Effector memory CD8-positive, alpha-beta T cell (primary cell): ENCODE measurements at places on chromosomes 12 and 14.
A peak's percentile ranks its signal among the peaks of the same experiment; 100 is the strongest.

DNA sequence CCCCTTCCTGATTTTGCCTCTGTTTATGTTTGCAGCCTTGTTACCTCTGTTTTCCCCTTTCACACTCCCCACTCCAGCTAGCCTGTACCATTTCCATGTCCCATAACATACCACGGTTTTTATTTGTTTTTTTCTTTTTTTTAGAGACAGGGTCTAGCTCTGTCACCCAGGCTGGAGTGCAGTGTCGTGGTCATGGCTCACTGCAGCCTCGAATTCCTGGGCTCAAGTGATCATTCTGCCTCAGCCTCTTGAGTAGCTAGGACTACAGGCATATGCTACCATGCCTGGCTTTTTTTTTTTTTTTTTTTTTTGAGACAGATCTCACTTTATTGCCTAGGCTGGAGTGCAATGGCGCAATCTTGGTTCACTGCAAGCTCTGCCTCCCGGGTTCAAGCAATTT, 18.4 kb upstream of the SAMD4A start:
- no peaks in the 10 kb centered on the region for H3K36me3 ChIP-seq
- no peaks in the 10 kb centered on the region for H3K4me1 ChIP-seq
- H3K4me3 ChIP-seq: no peak overlapping the region
- peaks cover 6% of the 10 kb centered on the region for H3K27me3 ChIP-seq
- H3K27ac ChIP-seq: no peak overlapping the region

- no peak overlapping the region for H3K27ac ChIP-seq
- no peak for DNase-seq
- peaks cover 35% of the 10 kb centered on the region for H3K4me1 ChIP-seq
- H3K36me3 ChIP-seq: peaks cover 8% of the 10 kb centered on the region
- H3K27me3 ChIP-seq: no peaks in the 10 kb centered on the region
Measured at GRCh38 chr14:89493406-89493805, 76.4 kb upstream of the FOXN3 start.

- no peak overlapping the region for H3K27ac ChIP-seq
- no peak overlapping the region for H3K4me3 ChIP-seq
- no peaks in the 10 kb centered on the region for H3K36me3 ChIP-seq
- H3K27me3 ChIP-seq: peaks cover 24% of the 10 kb centered on the region
- DNase-seq: no peak
- H3K4me1 ChIP-seq: no peaks in the 10 kb centered on the region
Measured at GRCh38 chr14:78007160-78007559, 163.0 kb upstream of the NRXN3 start.

- peak overlapping the region; percentile 76 for H3K27ac ChIP-seq
Measured at GRCh38 chr12:75489187-75489586, 8.6 kb downstream of the GLIPR1 start.

- no peak overlapping the region for H3K4me3 ChIP-seq
- H3K36me3 ChIP-seq: peaks cover 32% of the 10 kb centered on the region
- DNase-seq: no peak
- peaks cover 23% of the 10 kb centered on the region for H3K4me1 ChIP-seq
- no peaks in the 10 kb centered on the region for H3K27me3 ChIP-seq
- H3K27ac ChIP-seq: peak overlapping the region; percentile 77
Measured at GRCh38 chr12:53065470-53065869, 13.7 kb downstream of the SPRYD3 start.

GRCh38 chr14:70962935-70963334, 55.7 kb downstream of the PCNX1 start:
- H3K27me3 ChIP-seq: no peaks in the 10 kb centered on the region
- H3K36me3 ChIP-seq: peaks cover 40% of the 10 kb centered on the region
- peak overlapping the region; percentile 36 for H3K27ac ChIP-seq
- no peak for DNase-seq
- H3K4me3 ChIP-seq: no peak overlapping the region
- peaks cover 8% of the 10 kb centered on the region for H3K4me1 ChIP-seq

GRCh38 chr12:25755971-25756260, 202.6 kb upstream of the RASSF8 start:
- no peaks in the 10 kb centered on the region for H3K27me3 ChIP-seq
- no peak for DNase-seq
- H3K27ac ChIP-seq: no peak overlapping the region

DNA sequence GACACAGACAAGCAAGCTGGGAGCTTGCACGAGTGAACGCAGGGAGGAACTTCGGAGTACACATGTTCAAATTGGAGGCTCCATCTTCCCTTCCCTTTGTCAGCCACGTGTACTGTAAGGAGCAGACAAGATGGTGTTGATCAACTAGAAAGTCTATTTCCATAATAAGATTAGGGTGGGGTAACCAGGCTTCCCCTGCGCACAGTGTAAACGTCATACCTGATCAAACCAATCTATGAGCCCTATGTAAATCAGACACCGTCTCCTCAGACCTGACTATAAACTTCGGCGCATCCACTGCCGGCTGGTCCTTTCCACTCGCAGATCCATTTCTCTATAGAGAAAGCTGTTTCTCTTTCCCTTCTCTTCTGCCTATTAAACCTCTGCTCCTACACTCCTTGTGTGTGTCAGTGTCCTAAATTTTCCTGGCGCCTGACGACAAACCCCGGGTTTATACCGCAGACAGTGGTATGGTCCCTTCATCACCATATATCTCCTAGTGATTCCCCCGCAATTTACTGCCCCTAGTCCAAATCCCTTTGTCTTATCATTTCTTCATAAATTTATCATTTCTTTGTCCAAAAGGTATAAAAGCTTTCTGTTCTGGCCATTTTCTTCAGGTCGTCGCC, 7.5 kb upstream of the ETFBKMT start:
- H3K27me3 ChIP-seq: peaks cover 6% of the 10 kb centered on the region
- H3K4me1 ChIP-seq: peaks cover 10% of the 10 kb centered on the region
- peak overlapping the region; percentile 84 for H3K27ac ChIP-seq
- DNase-seq: no peak
- H3K36me3 ChIP-seq: no peaks in the 10 kb centered on the region

DNA sequence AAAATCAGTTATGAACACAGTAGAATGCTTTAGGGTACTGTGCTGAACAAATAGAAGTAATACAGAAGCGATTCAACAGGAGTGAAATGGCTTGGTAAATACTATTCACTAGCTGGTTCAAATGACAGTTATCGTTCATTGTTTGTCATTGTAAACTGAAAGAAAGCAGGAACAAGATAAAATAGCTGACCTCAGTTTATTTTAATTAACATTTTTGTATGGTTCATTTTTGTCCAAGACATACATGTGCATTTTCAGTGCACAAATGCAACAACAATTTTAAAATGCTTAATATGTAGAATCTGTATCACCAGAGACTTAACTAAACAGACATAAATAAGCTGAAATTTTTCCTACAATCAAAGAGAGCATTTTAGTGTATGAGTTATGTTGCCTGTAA, 49.9 kb downstream of the ALX1 start:
- H3K36me3 ChIP-seq: no peaks in the 10 kb centered on the region
- no peaks in the 10 kb centered on the region for H3K4me1 ChIP-seq
- no peak overlapping the region for H3K4me3 ChIP-seq
- H3K27me3 ChIP-seq: no peaks in the 10 kb centered on the region

GRCh38 chr14:39181026-39181692, 6.1 kb downstream of the PNN start:
- peaks cover 2% of the 10 kb centered on the region for H3K36me3 ChIP-seq
- H3K4me3 ChIP-seq: no peak overlapping the region
- no peak overlapping the region for H3K27ac ChIP-seq

DNA sequence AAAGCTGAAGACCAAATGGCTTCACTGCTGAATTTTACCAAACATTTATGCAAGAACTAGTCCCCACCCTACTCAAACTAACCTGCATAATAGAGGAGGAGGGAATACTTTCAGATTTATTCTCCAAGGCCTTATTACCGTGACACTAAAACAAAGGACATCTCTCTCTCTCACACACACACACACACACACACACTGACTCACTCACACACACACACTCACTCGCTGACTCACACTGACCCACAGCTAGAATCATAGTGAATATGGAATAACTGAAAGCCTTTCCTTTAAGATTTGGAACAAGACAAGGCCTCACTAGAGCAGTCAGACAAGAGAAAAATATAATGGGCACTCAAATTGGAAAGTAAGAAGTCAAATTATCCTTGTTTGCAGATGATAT, 1014.1 kb downstream of the TMTC2 start:
- H3K4me1 ChIP-seq: no peaks in the 10 kb centered on the region
- H3K4me3 ChIP-seq: no peak overlapping the region
- DNase-seq: no peak
- H3K27me3 ChIP-seq: no peaks in the 10 kb centered on the region
